ENCODE measurements at places on chromosomes 7 and 10.

DNA sequence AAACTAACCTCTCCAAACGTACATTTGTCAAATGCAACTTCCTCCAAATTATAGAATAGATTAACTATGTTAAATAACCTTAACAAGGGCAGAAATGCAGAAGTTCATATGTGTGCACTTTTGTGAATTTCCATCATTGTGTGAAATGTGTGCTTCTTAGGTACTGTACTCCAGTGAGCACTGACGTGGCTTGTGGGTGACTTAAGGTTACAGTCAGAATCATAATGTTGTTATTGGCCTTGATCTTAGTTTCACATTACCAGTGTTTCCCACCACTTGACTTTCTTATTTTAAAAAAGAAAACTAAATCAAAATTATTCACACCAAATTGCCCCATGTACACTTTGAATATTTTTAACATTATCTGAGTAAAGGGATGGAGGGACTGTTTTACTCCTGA lies 155.1 kb upstream of the FZD8 start:
- DNase-seq, result no peak

- DNase-seq, result no peak
These were observed 627.9 kb upstream of the FOXK1 start for GRCh38 chr7:4054158-4054557.

DNA sequence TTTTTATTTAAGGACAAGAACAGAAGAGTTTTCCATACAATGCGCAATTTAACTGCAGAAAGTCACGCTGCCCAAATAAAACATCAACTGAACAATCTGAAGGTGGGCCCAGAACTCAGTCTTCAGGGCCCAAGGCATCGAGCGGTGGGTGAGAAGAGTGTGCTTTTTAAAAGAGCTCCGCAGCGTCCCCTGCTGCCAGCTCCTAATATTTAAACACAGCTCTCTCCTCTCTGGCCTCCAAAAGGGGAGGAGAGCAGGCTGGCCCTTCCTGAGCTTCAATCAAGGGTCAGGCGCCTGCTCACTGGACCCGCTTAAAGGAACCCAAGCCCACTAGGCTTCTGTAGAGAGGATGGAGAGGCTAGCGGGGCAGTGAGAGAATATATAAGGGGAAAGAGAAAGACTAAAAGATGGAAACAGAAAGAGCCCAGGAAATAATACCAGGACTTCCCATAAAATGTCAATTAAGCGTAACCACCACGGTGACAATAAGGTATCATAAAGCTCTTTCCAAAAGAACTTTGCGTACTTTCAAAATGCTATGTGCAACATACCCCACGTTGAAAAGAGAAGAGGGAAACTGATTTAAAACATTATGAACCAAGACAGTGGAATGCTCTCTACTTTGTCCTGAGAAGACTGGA lies 2.8 kb downstream of the FAM53B start:
- peak; percentile 70 for DNase-seq

DNA sequence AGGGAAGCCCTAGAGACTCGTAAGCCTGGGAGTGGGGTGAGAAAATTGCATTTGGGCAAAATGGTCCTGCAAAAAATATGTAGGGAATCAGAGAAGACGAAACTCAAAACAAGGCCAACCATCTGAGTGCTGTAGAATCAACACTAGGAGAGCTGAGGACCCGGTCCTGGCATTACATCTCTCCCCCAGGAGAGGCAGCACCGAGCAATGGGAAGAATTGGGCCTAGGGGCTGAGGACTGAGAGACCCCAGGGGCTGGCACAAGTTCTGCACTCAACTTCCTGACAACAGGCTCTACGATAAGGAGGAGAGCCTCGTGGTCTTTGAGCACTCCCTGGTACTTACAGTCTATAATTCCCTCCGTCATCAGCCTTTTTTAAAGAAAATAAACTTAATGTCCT lies 47.6 kb downstream of the BPGM start:
- no peak for DNase-seq

DNA sequence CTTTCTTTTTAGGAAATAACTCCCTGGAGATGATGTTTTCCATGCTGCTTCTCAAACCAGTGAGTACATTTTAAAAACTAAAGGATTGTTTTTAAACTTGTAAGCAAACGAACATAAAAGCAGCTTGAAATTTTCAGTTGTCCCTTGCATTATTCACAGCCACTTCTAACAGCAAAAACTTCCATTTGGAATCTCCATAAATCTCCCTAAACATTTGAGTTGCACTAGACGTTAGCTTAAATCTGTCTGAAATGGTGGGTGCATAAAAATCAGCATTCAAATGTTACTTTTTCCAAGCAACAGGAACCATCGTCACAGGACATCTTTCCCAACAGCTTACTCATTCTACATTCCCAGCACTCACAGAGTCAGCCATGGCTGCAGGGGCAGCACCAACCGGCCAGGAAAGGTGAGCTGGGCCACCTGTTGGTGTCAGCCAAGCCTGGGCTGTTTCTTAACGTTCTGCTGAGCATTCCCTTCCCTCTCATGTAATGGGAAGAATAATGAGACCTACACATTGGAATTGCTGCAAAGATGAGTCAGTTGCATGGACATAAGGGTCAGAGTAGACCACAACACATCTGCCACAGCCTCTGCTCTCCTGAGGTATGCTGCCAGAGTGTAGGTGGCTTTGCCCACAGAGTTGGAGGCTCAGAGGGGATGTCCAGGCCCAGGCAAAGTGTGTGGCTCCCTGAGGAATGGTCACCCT lies 163.2 kb downstream of the TNS3 start:
- DNase-seq, result no peak

DNA sequence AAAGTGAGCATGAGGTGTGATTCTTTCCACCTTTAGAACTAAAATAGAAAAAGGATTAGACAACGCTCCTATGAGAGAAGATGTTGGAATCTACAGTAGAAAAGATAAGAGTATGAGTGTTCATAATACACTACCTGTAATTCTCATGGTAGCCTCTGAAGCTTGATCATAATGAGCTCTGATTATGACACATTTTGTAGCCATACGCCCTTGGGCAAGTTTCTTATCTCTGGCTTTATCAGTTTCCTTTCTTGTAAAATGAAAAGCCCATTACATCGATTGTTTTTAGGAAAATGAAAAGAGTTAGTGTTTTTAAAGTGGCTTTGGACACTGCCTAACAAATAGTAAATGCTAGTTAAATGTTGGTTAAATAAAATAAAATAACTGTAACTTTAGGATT lies 22.4 kb upstream of the PRSS58 start:
- no peak for DNase-seq

DNA sequence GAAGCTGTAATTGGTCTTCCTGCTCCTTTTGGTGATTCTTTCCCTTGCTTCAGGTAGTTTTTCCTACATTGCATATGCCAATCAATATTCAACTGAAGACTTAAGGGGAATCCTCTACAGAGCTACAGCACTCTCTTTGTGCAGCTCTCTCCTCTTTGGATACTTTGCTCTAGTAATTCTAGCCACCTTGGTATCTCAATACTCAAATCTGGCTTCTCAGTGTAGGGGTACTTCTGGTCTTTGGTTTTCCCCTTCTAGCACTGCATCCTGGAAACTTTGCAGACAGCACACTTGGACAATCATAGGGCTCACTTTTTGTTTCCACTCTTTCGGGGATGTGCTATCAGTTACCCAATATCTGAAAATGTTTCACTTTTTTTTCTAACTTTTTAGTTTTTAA lies 9.9 kb downstream of the PHTF2 start:
- DNase-seq, result no peak

- no peak for DNase-seq
These were observed 89.2 kb upstream of the JAZF1 start for GRCh38 chr7:28269700-28270361.

DNA sequence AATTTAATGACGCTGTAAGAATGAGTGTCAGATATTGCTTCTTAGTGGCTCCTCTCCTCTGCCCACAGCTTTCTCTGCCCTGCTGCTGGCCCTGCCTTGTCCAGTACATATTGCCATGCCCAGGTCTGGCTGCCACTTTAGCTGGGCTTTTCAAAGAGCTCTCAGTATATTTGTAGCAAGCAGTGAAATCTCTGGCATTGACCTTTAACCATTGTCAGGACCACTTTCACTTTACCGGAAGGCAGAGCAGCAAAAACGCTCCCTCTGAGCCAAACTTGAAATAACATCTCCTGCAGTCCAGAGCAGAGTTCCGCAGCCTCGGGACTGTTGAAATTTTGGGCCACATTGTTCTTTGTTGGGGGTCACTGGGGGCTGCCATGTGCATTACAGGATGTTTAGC lies 13.8 kb downstream of the PDSS1 start:
- DNase-seq, result no peak

- DNase-seq, result no peak
These were observed 63.2 kb upstream of the TOMM7 start for GRCh38 chr7:22885797-22886261.

DNA sequence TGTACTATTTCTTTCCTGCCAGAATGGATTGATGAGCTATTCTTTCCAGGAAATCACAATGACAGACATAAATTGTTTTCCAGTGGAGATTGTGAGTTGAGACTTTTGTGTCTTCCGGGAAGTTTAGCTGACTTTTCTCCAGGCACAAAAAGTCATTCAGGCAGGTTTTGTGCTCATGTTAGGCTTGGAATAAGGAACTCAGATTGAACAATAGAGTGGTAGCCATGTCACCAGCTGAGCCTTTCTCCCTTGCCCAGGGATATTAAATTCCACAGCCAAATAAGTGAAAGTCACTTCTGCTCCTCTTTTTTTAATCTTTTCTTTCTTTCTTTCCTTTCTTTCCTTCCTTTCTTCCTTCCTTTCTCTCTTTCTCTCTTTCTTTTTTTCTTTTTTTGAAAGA lies 559.6 kb downstream of the GALNT17 start:
- no peak for DNase-seq

DNA sequence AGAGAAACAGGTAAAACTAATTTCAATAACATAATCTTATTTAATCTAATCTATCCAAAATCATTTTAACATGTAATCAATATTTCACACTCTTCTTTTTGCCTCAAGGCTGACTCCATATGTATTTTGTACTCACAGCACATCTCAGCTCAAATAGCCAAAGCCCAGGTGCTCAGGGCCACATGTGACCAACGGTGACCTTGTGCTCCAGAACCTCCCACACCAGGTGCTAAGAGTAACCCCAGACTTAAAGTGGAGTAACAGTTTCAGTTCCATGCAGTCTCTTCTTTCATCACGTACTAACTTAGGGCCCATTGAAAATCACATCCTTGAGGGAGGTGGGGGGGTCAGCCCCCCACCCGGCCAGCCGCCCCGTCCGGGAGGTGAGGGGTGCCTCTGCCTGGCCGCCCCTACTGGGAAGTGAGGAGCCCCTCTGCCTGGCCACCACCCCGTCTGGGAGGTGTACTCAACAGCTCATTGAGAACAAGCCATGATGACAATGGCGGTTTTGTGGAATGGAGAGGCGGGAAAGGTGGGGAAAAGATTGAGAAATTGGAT lies 47.3 kb downstream of the NCAPG2 start:
- no peak for DNase-seq

- no peak for DNase-seq
These were observed 138.9 kb downstream of the WDR11 start for GRCh38 chr10:120989996-120990598.

- no peak for DNase-seq
These were observed 588 bp downstream of the SAP25 start for GRCh38 chr7:100572949-100573675.

DNA sequence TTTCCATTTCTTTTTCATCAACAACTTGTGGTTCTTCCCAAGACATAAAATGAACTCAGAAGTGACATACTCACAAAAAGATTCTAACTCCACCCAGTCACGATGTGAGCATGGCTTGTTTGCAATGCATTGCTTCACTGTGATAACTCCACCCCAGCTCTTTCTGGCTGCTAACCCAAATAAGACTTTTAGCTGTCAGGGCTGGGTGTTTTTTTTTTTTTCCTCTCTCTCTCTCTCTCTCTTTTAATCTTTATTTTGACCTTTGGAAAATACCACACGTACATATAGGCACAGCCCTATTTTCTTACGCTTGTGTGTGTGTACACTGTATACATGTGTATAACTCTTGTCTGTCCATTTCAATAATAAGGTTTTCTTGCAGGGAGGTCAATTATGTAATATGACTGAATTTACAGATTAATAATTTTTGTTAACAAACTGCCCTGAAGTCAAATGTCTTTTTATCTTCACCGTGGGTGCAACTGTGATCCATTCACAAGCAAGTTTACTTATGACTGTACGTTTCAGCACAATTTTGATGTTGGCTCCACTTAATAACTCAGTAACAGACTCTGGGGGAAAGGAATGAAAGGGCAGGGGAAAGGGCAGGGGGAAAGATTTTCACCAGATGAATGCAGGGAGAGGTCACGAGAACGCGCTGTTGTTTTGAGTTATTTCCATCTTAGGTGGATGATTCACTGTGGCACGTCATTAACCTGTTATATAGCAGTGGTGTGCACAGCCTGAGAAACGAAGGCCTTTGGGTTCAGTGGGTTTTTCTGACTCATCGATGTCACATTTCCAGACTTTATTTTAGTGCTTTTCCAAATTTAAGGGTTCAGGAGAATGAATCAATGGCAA lies 49.1 kb downstream of the APBB1IP start:
- peak; percentile 68 for DNase-seq

GRCh38 chr7:107874605-107875446 lies 16.2 kb upstream of the DLD start:
- no peak for DNase-seq

DNA sequence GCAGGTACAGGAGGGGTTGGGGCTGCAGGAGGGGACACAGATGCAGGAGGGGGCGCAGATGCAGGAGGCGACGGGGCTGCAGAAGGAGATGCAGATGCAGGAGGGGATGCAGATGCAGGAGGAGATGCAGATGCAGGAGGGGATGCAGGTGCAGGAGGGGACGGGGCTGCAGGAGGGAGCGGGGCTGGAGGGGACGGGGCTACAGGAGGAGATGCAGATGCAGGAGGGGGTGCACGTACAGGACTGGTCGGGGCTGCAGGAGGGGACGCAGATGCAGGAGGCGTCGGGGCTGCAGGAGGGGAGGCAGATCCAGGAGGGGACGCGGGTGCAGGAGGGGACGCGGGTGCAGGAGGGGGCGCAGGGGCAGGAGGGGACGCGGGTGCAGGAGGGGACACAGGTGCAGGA lies 66.5 kb downstream of the VWA2 start:
- no peak for DNase-seq

DNA sequence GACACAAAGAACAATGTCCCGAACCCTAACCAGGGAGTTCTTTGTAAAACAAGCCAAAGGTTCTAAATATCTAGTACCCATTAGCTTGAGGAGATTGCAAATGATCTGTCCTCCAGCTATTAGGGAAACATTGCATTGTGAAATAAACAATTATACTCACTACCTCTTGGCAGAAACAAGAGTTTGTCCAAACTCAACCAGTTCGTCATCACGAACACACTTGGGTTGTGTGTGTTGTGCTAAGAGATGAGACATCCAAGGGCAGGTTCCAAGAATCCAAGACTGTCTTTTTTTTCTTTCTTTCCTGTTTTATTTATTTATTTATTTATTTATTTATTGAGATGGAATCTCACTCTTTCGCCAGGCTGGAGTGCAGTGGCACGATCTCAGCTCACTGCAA lies 793.1 kb upstream of the AUTS2 start:
- no peak for DNase-seq

- DNase-seq, result no peak
These were observed 12.3 kb upstream of the CYTH3 start for GRCh38 chr7:6284461-6285360.

- no peak for DNase-seq
These were observed 142.5 kb downstream of the DNAJB6 start for GRCh38 chr7:157479326-157479725.
